ENCODE measurements at places on chromosomes 1 and 21. TPM values are rescaled to one million over a fixed set of nuclear protein-coding genes. Genes with fewer than 3 reads are reported as not detected.

Gene PLA2G2C
- not detected for total RNA-seq

Gene PTGFRN
- total RNA-seq, result 1.5 TPM

Gene SPRR2E
- total RNA-seq, result not detected

Gene HSD3B2
- not detected for total RNA-seq

Gene CYB5RL
- total RNA-seq, result 7.1 TPM

Gene FMO1
- not detected for total RNA-seq

DNA sequence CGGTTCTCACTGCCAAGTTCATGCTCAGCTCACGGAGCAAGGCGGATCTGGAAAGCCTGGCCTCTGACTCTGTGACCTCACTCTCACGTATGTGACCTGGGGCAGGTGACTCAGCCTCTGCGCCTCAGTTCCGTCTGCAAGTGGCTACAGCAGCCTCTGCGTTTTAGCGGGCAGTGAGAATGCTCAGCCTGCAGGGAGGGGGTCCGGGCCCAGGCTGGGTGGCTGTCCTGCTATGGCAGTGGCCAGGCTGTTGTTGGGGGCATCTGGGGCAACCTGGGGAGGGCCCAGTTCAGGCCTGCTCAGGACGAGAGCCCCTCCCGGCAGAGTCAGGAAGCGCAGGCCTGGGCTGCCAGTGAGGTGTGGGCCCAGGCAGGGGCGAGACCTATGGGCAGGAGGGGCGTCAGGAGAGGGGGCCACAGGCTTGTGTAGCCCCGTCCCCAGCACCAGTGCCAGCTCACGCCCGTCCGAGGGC is 27.9 kb downstream of the ARHGEF16 start:
- no peak for DNase-seq

DNA sequence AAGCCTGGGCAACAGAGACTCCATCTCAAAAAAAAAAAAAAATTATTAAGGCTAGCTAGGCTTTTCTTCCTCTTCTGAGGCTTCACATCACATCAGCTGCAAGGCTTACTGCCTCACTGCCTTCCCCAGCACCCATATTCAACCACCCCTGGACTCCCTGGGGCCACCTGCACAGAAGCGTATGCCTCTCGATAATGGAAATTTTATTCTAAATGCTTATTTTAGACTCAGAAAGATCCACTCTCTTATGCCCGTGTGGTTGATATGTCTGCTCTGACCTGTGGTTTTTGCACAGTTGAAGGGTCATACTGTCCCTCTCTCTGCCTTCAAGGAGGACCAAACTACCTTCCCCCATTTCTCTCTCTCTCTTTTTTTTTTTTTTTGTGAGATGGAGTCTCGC is 1.5 kb upstream of the FCRLA start:
- no peak for DNase-seq

DNA sequence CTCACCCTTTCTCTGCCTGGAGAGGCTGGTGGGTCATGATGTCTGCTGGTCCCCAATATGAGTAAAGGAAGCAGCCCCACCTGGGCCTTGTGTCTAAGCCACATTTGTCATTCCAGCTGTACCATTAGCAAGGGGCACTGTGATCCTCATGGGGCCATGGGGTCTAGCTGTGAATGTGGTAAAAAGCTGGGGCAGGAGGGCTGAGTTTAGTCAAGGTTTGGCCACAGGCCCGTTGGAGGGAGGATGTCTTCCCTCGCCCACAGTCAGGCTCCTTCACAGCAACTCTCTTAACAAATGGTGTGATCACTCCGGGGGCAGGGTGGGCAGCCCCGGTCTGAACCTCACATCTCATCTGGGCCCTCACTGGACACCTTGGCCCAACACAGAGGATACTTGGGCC is 115.4 kb downstream of the DMRTB1 start:
- DNase-seq, result no peak

GRCh38 chr1:109267743-109268300 is 15.1 kb downstream of the PSRC1 start:
- DNase-seq, result no peak

GRCh38 chr1:230730977-230731376 is 16.2 kb upstream of the CAPN9 start:
- no peak for DNase-seq

GRCh38 chr1:236768601-236769000 is 26.5 kb upstream of the MTR start:
- DNase-seq, result no peak

- no peak for DNase-seq
Observed at GRCh38 chr1:37879865-37880264, 20.5 kb upstream of the MTF1 start.

GRCh38 chr1:46152016-46152415 is 19.6 kb upstream of the PIK3R3 start:
- no peak for DNase-seq

DNA sequence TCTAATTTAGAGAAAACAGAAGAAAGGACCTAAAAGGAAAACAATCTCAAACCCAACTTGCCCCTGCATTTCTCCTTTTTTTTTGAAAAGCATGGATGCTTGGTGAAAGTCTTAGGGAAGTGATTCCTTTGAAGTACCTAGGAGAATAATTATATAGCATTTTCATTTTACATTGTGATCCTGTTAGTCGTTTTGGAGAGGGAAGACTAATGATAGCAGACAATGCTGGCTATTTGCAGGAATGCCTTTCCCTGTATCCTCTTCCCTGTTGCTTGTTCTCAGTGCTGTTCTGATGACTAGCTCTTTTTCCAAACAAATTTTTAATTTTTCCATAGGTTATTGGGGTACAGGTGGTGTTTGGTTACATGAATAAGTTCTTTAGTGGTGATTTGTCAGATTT is 53.9 kb downstream of the LAMC1 start:
- DNase-seq, result no peak

DNA sequence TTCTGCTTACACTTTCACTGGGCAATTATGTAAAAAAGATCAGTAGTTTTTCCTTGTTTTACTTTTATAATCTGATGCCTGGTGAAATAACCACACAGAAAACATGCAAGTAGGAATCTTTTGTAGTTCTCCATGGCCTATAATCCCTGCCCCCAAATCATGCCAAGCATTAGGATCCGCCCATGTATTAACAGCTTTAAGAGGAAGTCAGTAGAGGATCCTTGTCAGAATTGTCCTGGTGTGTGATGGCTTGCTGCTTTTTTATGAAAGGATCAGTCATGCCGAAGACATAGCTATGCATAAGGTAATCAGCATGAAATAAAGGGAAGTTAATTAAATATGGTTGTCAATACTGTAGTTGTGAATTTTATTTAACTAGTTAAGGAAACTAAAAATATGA is 20.0 kb downstream of the ADGRL2 start:
- no peak for DNase-seq

DNA sequence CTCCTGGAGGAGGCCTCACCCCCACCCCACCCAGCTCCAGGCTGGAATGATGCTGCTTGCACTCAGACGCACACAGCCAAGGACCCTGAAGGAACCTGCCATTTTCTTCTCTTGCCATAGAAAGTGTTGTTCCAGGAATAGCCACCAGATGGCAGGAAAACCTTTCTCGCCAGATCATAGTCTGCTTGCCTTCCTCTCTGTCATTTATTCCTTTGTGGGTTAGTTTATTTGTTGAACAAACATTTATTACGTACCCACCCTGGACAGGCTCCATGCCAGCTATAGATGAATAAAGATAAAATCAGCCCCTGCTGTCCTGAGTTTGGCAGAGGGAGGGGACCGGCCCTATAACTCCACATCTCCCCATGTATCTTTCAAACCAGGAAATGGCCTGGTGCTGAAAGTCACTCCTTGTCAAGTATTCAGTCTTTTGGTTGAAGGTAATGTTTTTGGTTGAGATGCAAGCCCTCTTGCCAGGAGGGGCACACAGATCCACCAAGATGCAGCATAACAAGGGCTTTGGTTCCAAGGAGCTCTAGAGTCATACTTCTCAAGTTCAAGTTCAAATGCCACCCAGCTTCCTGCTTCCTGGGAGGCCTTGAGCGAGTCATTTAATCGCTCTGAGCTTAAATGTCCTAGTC is 7.0 kb upstream of the KCNC4 start:
- DNase-seq, result peak; percentile 76

DNA sequence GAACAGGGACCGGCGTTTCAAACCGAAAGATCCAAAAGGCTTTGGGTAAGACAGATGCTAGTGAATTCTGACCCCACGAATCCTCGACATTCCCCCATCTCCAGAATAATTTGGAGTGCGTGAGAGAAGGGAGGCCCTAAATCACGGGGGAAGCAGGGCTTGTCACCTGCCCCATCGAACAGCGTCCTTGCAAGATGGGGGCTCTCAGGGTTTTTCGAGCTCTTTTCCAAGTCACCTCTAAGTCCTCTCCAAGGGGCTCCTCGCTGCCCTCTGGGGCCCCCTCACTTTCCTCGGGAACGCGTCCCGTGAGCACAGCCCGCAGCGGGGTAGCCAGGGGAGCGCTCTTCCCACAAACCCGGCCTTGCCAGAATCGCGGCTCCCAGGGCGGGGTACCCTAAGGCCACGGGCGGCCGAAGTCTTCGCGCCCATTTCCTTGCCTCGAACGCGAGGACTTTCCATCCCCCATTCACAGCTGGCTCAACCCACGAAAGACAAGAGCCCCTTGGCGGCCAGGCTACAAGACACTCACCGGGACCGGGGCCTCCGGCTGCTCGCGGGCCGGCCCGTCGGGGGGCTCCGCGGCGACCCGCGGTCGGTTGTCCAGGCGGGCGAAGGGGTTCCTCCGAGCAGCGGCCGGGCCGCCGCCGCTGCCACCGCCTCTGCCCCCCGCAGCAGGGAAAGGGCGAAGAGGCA is 546 bp downstream of the DONSON start:
- DNase-seq, result no peak

DNA sequence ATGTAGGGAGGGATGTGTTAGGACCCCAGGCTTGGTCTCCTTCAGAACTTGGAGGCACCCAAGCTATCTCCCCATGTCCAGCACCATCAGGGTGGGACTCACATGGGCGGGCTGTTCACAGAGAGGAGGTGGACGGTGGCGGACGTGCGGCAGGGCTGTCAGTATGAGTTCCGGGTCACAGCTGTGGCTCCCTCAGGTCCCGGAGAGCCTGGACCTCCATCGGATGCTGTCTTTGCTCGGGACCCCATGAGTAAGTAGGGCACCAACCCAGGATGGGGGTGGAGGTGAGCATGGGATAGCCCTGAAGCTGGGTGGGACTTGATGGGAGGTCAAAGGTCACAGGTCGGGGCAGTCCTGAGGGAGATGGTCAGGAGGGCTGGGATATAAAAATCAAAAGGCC is 27.8 kb downstream of the IGFN1 start:
- no peak for DNase-seq

DNA sequence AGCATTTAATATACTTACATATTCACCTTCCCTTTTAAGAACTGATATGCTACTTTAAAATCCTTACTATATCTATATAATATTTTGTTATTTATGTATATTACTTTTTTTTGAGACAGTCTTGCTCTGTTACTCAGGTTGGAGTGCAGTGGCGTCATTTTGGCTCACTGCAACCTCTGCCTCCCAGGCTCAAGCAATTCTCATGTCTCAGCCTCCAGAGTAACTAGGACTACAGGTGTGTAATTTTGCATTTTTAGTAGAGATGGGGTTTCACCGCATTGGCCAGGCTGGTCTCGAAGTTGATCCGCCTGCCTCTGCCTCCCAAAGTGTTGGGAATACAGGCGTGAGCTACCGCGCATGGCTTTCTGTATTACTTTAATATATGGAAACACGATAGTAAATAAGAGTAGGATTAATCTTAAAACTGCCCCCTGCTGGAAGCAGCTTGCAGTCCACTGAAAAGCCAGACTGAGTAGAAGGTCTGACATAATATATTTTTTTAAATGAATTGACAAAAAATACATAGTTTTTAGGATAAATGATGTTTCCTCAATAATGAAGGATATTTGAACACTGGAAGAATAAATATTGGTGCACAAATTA is 24.4 kb downstream of the RCAN3 start:
- DNase-seq, result no peak

GRCh38 chr1:203743091-203743571 is 21.9 kb upstream of the LAX1 start:
- no peak for DNase-seq

GRCh38 chr1:200520735-200521134 is 99.8 kb downstream of the KIF14 start:
- DNase-seq, result no peak

GRCh38 chr1:152479792-152480595 is 30.6 kb upstream of the LCE5A start:
- no peak for DNase-seq

DNA sequence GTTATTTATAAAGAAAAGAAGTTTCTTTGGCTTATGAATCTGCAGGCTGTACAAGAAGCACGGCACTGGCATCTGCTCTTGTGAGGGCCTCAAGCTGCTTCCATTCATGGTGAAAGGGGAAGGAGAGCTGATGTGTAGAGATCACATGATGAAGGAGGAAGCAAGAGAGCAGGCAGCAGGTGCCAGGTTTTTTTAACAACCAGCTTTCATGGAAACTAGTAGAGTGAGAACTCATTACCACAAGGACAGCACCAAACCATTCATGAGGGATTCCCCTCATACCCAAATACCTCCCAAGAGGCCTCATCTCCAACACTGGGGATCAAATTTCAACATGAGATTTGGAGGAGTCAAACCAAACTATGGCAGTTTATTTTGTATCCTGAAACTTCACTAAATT is 85.8 kb upstream of the CAMK1G start:
- no peak for DNase-seq

GRCh38 chr1:226558036-226558650 is 9.6 kb downstream of the STUM start:
- DNase-seq, result no peak

DNA sequence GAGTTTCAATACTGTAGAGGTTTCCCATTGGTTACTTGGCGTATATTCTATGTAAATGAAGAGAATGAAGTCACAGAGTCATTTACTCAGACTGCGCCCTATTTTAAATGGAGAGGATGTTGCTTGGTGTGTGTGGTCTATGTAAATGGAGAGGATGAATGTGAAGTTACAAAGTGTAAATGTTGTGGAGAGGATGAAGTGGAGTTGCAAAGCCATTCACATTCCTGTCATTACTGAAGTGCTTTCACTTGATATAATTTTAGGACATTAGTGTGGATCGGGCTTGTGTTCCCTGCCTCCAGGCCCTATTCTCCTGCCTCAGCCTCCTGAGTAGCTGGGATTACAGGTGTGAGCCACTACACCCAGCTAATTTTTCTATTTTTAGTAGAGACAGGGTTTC is 99.4 kb upstream of the CACYBP start:
- no peak for DNase-seq

- DNase-seq, result no peak
Observed at GRCh38 chr1:20753589-20753988, 21.1 kb upstream of the SH2D5 start.

- DNase-seq, result no peak
Observed at GRCh38 chr1:34052565-34052964, 112.5 kb downstream of the CSMD2 start.

GRCh38 chr1:182690886-182691443 is 6.6 kb upstream of the RGS8 start:
- DNase-seq, result no peak

All from naive thymus-derived CD4-positive, alpha-beta T cell (primary cell).